Esophagus muscularis mucosa (tissue), 4 donors: ENCODE measurements at places on chromosomes 2 and 18. TPM values are rescaled to one million over a fixed set of nuclear protein-coding genes. Genes with fewer than 3 reads are reported as not detected.

SPP2 gene
- total RNA-seq = not detected

GRCh38 chr2:133331436-133331835, 236.8 kb downstream of the NCKAP5 start:
- peak; percentile 87 for DNase-seq

DNA sequence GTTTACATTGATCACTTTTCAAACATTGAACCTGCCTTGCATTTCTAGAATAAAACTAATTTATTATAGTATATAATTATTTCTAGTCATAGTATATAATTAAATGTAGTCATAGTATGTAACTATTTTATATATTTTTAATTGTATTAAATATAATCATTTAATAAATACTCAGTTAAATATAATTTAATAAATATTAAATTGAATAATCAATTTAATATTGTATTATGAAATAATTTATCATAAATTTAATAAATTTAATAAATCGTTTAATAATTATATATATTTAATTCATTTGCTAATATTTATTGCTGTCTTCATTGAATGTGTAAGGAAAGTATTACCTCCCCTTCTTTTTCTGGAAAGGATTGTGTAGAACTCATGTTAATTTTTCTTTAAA, 225.6 kb upstream of the NRP2 start:
- DNase-seq = no peak

- no peak for DNase-seq
Measured at GRCh38 chr2:193973781-193974180, 1683.2 kb upstream of the SLC39A10 start.

- no peak for DNase-seq
Measured at GRCh38 chr2:207852791-207853190, 83.1 kb upstream of the FZD5 start.

IL18R1 gene
- 3.0 TPM for total RNA-seq

DNA sequence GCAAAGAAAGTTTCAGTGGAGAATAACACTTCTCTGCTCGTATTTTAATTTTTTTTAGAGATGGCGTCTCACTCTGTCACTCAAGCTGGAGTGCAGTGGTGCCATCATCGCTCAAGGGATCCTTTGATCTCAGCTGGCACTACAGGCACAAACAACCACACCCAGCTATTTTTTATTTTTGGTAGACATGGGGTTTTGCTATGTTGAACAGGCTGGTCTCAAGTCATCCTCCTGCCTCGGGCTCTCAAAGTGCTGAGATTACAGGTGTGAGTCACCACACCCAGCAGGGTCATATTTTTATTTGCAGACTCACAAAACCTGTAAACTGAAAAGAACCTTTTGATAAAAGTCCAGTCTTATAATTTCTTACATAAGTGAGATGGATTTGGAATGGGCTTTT, 2.6 kb downstream of the TRAK2 start:
- DNase-seq = no peak

DNA sequence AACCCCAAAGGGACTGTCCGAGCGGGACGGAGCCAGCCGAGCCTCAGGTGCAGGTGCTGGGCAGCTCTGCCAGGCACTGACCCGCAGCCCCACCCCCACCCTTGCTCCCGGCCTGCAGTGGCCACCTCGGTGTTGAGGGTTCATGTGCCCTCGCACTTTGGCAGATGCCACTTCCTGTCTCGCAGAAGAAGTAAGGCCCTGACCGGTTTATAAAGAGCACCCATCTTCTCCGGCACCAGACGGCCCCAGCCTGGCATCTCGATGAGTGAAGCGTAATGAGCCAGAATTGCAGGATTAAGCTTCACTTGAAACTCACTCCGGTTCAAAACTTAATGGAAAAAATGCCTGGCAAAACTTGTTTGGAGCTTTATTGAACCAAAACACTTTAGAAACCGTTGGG, 10.9 kb upstream of the NFATC1 start:
- no peak for DNase-seq

XDH gene
- not detected for total RNA-seq

DNA sequence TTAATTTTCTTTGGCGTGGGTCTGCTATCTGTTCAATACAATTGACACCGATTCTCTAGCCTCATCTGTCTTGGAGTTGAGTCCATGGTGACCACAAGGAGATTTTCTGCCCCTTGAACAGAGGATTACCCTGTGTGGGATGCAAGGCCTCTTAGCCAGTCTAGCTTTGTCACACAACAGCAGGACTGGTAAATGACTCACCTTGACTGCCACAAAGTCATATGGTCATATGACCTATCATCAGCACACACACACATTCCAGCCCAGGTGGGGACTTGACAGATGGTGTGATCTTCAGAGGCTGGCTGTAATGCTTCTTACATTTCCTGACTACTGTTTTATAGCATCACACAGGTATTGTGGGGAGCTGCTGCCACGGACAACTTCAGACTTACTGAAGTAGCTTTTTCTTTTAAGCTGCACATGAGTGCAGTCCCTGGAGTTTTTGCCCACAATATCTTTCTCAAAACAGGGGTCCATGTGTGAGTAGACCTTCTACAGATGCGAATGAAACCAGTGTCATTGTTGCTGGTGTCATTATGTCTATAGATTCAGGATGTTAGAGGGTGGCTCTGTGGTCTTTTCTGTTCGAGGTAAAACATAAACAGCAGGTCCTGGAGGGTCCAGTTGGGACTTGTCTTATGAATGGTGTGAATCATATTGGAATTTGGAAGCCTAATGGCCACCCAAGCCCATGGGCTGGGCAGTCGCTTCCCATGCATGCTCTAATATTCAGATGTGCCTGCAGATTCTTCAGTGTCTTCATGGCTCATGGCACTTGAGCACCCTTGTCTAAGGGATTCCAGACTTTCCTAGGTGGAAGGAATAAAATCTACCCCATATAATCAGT, 18.6 kb upstream of the ACOXL start:
- peak; percentile 91 for DNase-seq

GRCh38 chr2:102235491-102235890, 48.7 kb downstream of the IL1RL2 start:
- DNase-seq = peak; percentile 87

- no peak for DNase-seq
Measured at GRCh38 chr2:144240656-144241339, 279.1 kb downstream of the ZEB2 start.

IHH gene
- not detected for total RNA-seq

DNER gene
- 2.9 TPM for total RNA-seq

DNA sequence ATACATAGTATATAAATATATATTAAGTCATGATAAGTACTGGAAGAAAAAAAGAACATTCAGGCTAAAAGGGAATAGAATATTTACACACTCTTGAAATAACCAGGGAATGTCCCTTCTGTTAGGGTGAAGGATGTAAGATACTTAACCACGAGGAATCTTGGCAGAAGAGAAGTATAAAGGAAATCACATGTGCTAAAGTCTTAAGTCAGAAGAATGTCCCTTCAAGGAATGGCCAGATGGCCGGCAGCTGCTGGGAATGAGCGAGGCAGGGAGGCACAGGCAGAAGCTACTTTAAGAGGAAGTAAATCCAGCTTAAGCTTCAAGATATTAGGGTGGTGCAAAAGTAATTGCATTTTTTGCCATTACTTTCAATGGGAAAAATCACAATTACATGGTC, 5.5 kb downstream of the CCDC102B start:
- no peak for DNase-seq
